ENCODE measurements at places on chromosomes 6 and 20.
A peak's percentile ranks its signal among the peaks of the same experiment; 100 is the strongest.

- no peak for DNase-seq
Observed at GRCh38 chr20:38987777-38988176, 25.6 kb downstream of the DHX35 start.

DNA sequence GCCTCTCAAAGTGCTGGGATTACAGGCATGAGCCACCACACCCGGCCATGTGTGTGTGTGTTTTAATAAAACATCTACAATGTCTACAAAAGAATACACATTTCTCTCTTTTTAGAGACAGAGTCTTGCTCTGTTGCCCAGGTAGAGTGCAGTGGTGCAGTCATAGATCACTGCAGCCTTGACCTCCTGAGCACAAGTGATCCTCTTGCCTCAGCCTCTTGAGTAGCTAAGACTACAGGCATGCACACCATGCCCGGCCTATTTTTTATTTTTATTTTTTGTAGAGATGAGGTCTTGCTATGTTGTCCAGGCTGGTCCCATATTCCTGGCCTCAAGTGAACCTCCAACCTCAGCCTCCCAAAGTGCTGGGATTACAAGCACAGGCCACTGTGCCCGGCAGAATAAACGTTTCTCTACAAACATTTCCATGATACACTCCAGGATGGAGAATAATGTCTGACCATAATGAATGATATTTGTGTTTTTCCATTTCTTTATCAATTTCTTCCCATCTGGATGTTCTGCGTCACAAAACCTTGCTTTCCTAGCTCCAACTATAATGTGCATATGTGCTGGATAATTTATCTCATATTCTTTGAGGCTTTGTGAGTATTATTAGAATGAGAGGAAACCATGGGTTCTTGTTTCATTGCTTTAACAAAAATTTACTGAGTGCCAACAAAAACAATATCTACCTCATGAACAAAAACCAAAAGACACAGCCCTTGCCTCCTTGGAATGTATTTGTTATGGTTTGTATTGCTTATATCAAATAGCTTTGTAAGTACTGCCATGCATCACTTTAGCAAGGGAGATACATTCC, 28.6 kb upstream of the CCN2 start:
- peak; percentile 88 for DNase-seq

GRCh38 chr6:148972481-148972880, 225.7 kb downstream of the UST start:
- peak; percentile 11 for DNase-seq

GRCh38 chr6:115524821-115525220, 535.9 kb downstream of the FRK start:
- no peak for DNase-seq

- peak; percentile 80 for DNase-seq
Observed at GRCh38 chr20:41293269-41294037, 24.1 kb downstream of the ZHX3 start.

DNA sequence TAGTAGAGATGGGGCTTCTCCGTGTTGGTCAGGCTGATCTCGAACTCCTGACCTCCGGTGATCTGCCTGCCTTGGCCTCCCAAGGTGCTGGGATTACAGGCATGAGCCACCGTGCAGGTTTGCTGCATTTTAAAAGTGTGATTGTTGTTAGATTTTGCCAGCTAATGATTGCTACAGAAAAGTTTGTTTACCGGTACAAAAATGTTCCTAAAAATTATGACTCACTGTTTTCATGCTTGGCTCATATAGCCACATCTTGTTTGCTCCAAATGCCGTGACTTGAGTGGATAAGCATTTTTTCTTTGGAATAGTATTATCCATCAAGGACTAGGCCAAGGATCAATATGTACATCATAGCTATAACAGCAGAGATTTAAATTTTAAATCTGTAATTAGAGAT, 24.3 kb downstream of the LRRN4 start:
- peak; percentile 81 for DNase-seq

GRCh38 chr6:169966312-169967181, 215.1 kb downstream of the ERMARD start:
- DNase-seq = no peak
